ENCODE measurements at places on chromosomes 4 and X.

DNA sequence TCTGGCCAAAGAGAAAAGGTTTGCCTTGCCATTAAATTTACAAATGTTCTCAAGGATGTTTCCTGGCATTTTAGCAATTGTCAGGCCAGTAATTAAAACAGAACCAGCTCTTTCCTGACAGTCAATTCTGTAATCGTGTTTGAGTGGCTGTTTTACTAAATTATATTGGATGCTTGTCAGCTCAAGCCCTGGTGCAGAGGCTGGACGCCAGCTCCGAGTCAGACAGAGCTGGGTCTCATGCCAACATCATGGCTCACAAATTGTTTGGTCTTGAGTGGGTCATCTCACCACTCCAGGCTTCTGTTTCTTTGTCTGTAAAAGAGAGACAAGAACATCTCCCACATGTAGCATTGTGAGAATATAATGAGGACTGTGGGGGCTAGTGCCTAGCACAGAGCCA, 190.3 kb upstream of the PSAPL1 start:
- DNase-seq, result no peak

DNA sequence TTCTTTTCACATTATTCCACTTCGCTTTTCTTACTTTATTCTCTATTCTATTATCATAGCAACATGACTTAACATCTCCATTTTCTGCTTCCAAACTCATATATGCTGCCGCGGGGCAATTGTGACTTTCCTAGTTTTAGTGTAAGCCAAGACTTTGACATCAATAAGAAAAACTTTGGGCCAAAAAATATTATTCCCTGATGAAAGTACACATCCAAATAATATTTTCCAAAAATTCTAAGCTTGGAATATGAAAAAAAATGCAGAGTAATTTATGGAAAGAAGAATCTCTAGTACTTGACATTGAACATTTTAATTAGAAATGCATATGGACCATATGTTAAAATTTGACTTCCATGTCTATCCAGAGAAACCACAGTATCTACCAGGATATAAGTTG, 995.1 kb upstream of the INTU start:
- no peak for DNase-seq

- no peak for DNase-seq
Measured at GRCh38 chr4:150305995-150306394, 227.8 kb downstream of the DCLK2 start.

- no peak for DNase-seq
Measured at GRCh38 chrX:16511796-16512776, 137.9 kb upstream of the S100G start.

DNA sequence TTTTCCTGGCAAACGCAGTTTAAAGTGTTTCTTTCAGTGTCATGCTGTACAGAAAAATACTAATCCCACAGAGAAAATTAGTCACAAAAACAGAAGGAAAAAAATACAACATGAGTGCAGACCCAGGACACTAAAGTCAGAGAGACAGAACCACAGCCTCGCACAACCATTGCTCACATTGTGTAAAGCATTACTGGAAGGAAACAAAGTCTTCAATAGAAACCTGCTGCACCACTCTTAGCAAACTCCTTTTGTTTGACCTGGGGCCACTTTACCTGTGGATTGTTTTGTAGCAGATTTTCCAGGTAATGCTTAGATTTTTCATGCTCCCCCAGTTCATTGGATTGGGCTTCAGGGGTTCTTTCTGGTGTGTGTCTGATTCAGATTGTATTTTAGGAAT, 131.8 kb upstream of the TMLHE start:
- DNase-seq, result no peak

DNA sequence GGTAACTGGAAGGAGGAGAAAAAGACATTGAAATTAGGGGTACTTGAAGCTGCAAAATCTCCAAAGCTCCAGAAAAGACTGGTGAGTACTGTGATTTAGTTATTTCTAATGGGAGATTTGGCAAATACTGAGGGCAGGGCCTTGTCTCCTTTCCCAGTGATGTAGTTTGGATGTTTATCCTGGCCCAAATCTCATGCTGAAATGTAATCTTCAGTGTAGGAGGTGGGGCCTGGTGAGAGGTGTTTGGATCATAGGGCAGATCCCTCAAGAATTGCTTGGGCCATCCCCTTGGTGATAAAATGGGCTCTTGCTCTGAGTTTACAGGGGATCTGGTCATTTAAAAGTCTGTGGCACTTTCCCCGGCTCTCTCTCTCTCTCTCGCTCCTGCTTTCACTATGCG, 33.1 kb upstream of the GK start:
- no peak for DNase-seq

- no peak for DNase-seq
Measured at GRCh38 chrX:8867406-8867805, 66.2 kb upstream of the FAM9A start.

- DNase-seq, result no peak
Measured at GRCh38 chr4:163196926-163197480, 30.3 kb upstream of the NAF1 start.

GRCh38 chrX:148134578-148134977, 153.4 kb downstream of the FMR1NB start:
- DNase-seq, result no peak

GRCh38 chr4:179521952-179522351, 2079.7 kb upstream of the AGA start:
- DNase-seq, result no peak

- no peak for DNase-seq
Measured at GRCh38 chrX:15356444-15356843, 21.1 kb upstream of the PIGA start.

- no peak for DNase-seq
Measured at GRCh38 chrX:130299279-130300009, 30.7 kb upstream of the ZNF280C start.

DNA sequence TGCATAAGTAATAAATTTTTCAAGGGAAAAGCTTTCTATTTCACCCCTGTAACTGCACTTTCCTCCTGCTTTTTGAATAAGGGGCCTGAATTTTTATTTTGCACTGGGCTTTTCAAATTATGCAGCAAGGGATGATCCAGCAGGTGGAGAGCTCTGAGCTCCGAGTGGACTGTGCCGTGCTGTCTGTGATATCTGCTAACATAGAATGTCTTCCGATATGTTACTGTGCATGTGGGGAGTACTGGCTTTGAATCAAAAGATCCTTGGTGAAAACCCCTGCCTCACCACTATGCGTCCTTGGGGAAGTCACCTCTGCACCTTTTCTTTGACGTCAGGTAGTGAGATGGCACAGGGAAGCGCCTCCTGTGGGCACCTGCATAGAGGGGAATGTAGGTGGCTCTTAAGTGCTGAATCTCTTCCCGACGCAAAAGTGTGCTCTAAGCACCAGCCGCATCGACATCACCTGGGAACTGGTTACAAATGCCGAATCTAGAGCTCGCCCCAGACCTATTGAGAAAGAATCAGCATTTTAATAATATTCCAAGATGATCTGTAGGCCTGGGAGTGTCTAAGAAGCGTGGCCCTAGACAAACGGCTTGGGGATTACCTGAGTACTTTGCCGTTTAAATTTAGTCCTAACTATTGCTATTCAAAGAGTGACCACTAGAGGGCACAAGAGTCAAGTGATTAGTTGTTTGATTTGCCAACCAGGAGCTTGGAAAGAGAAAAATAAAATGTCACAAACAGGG, 19.2 kb upstream of the WFS1 start:
- no peak for DNase-seq

- DNase-seq, result no peak
Measured at GRCh38 chr4:157014621-157015591, 43.3 kb upstream of the PDGFC start.

DNA sequence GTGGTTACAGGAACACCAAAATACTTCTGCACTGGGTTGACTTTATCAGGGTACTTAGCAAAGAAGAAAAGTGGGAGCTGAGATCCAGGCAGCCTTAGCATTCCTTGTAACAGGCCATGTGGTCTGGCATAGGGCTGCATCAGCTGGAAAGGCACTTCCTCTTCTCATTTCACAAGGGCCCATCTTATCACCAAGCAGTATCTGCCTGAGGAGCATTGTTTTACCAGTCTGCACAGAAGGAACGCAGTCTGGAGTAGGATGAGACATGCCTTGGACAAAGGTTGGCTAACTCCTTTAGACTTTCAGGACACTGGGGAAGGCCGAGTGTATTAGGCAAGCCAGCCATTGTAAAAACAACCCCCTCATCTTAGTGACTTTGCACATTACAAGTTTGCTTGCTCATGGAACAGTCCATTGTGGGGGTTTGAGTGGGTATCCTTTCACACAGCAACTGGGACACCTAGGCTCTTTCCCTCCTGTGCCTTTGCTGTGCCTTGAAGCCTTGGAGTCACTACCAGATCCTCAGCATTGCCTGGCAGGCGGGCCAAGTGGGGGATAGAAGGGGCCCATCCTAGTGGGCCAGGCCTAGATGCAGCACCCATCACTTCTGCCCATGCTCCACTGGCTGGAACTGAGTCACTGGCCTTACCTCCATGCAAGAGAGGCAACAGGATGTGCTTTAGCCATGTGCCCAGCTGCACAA, 4.6 kb downstream of the SUV39H1 start:
- no peak for DNase-seq

DNA sequence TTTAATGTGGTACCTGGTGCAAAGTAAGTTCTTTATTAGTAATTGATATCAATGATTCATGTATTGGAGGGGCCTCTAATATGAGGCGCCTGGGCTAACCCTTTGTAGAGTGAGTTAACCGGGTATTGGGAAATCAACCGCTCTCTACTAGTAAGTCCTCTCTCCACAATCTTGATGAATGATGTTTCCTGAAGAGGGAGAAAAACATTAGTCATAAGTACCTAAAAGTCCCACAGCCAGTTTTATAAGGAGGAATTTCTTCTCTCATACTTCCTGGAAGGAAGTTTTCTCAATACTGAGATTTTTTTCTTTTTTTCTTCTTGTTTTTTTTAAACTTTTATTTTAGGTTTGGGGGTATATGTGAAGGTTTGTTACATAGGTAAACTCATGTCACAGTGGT, 62.3 kb downstream of the AGTR2 start:
- DNase-seq, result no peak

DNA sequence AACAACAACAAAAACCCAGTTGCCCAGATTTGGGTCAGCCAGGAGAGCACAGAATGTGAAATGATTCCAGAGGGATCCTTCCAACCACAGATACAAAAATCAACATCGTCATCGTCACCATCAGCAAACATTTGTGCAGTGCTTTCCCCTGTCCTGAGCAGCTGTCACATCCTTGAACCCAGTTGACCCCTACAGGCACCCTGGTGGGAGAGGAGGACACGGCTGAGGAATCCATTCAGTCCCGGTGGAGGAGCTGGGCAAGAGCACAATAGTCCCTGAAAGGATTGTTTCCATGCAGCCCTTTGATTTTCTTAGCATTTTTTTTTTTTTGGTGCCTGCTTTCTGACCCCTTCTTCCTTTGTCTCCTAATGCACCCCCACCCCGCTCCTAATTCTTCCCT, 37.1 kb upstream of the STX18 start:
- DNase-seq, result no peak

GRCh38 chr4:141771889-141772830, 135.8 kb downstream of the IL15 start:
- peak; percentile 11 for DNase-seq

GRCh38 chr4:130368668-130369067, 1272.7 kb downstream of the C4orf33 start:
- no peak for DNase-seq
